Pons (tissue), 1 donor: ENCODE measurements at places on chromosomes 16 and 17.

DNA sequence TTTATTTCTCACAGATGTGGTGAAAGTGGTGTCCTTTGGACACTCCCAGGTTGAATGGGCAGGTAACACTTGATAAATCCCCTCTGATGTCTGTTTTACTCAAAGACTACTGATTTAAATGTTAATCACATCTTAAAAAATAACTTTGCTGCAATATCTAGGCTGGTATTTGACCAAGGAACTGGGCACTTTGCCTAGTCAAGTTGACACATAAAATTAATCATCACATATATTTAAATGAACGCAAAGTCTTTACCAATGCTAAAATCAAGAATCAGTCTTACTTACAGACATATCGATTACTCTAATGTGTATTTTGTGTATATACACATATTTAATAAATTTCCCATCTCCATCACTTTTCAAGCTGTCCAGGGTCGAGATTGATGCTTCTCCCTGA, 7.0 kb downstream of the MT2A start:
- DNase-seq: no peak

- DNase-seq: peak; percentile 93
Measured at GRCh38 chr16:62041401-62041800, 5.2 kb upstream of the CDH8 start.

DNA sequence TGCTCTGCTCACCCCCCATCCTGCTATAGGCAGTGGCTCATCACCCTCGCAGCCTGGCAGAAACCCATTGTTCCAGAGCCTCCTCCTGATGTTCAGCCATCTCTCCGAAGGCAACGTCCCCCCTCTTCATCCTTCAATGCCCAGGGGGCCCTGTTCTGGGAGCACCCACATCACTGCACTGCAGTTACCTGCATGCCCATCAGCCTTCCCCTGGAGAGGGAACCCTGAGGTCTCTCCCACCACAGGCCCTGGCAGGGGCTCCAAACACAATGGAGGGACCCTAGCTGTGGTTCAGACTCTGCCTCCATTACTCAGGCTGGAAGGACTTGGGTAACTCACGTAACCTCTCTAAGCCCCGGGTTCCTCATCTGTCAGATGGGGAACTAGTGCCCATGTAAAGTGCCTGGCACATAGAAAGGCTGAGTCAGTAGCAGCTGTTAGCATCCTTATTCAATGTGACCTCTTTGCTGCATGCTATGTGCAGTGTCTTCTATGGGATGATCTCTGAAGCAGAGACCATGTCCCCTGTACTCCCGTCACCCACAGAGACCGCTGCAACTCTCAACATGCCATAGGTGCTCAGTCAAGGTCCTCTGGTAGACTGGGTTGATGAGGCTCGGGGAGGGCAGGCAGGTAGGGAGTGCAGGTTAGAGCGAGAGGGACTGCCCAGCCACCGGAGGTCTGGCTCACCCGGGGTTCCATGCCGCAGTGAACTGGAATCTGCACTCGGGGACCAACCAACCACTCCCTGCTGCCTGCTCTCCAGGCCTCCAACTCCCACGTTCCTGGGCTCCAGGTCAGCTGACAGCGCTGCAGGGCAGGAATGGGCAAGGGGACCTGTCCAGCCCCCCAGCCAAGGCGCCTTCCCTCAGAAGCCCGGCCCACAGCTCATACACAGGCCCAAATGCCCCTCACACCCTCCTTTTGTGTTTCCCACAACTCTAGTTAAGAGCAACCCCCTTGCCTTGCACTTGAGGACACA, 233.2 kb downstream of the ZNF423 start:
- DNase-seq: no peak

DNA sequence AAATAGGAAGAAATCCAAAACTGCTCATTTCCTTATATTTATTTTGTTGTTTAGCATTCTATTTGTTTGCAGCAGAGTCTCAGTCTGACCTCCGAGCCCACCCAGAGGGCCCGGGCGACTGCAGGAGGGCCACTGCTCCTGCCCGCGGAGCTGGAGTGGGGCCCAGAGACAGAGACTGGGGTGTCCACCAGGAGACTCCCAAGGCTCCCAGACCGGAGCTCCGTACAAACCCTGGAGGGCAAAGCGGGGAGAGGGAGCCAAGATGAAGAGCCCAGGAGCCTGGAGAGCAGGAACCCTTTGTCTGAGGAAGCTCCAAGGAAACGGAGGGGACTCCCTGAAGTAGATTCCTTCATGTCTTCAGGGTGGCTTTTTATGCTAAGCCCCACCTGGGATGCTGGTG, 57.9 kb downstream of the AXIN2 start:
- DNase-seq: no peak

DNA sequence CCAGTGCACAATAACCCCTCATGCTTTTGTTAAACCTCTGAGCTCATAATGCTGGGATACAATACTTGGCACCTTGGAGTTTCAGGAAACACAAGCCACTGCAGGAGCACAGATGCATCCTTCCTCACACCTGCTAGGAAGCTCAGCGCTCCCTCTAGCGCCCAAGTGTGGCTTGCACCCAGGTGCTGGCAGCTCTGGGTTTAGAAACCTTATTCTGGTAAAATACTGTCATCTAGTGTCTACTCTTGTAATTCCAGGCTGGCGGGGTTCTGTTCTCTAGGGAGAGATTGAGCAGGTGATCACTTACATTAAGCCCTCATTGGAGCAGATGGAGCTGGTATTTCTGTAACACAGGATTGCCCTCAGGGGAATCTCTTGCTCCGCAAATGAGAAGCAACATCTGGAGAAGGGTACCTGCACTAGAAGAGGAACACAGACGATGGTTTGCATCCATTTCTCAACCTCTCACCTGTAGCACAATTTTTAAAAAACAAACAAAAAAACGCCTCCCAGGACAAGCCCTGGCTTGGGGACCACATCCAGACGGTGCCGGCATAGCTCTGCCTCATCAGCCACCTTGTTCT, 1.5 kb downstream of the CCL1 start:
- peak; percentile 80 for DNase-seq

GRCh38 chr17:37447641-37448040, 41.0 kb downstream of the TADA2A start:
- DNase-seq: no peak

- peak; percentile 25 for DNase-seq
Measured at GRCh38 chr17:75695141-75695829, 26.0 kb upstream of the ITGB4 start.
